CD8-positive, alpha-beta memory T cell (primary cell): ENCODE measurements at places on chromosomes 13 and 19.

GRCh38 chr13:34750078-34750931, 191.8 kb upstream of the NBEA start:
- no peak for DNase-seq

- DNase-seq: no peak
These were observed 13.2 kb upstream of the ADGRE5 start for GRCh38 chr19:14368011-14368513.

- DNase-seq: no peak
These were observed 216.3 kb upstream of the ZNF507 start for GRCh38 chr19:32129141-32129540.

GRCh38 chr19:13585512-13585911, 79.2 kb upstream of the CACNA1A start:
- no peak for DNase-seq

- no peak for DNase-seq
These were observed 300.7 kb downstream of the KLF12 start for GRCh38 chr13:73833325-73834070.

GRCh38 chr13:43240278-43240677, 216.9 kb downstream of the DNAJC15 start:
- DNase-seq: no peak
